ENCODE measurements at places on chromosomes 11 and 22.

DNA sequence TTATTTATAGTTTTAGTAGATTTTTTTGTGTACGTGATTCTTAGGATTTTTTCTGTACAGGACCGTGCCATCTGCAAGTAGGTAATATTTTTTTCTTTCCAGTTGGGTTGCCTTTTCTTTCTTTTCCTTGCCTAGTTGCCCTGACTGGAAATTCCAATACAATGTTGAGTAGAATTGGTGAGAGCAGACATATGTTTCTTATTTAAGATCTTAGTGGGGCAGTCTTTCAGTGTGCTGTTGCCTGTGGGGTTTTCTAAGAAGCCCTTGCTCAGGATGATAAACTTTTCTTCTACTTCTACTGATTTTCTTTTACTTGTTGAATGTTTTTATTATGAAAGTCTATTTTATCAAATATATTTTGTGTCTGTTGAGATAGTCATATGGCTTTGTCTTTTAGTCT lies 33.0 kb downstream of the ATXN10 start:
- no peak for DNase-seq
- no peak overlapping the region for H3K4me3 ChIP-seq
- H3K27ac ChIP-seq, result no peak overlapping the region
- H3K27me3 ChIP-seq, result no peaks in the 10 kb centered on the region
- peaks cover 33% of the 10 kb centered on the region for H3K36me3 ChIP-seq
- H3K4me1 ChIP-seq, result no peaks in the 10 kb centered on the region

DNA sequence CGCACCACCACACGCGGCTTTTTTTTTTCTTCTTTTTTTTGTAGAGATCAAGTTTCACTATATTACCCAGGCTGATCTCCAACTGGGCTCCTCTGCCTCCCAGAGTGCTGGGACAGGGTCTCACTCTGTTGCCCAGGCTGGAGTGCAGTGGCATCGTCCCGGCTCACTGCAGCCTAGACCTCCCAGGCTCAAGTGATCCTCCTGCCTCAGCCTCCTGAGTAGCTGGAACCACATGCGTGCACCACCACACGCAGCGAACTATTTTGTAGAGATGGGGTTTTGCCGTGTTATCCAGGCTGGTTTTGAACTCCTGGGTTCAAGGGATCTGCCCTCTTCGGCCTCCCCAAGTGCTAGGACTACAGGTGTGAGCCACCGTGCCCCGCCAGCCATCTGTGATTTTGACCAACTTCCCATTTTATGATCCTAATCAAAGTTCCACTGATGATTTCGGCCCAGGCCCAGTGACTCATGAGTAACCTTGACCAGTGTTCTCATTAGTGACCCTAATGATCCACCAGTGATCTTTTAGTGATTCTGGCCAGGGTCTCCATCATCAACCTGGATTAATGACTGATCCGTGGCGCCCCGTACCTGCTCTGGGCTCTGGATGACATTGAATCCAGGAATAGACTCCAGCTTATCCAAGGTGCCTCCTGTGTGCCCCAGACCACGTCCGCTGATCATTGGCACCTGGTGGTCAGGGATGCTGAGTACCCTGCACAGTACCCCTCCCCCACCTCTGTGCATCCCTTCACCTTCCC lies 1.7 kb downstream of the TYMP start:
- H3K27ac ChIP-seq, result no peak overlapping the region
- peaks cover 7% of the 10 kb centered on the region for H3K27me3 ChIP-seq
- no peak for DNase-seq
- no peaks in the 10 kb centered on the region for H3K4me1 ChIP-seq

- H3K27ac ChIP-seq, result no peak overlapping the region
- no peaks in the 10 kb centered on the region for H3K4me1 ChIP-seq
- no peaks in the 10 kb centered on the region for H3K36me3 ChIP-seq
- H3K4me3 ChIP-seq, result no peak overlapping the region
Measured at GRCh38 chr11:45815747-45816146, 10.8 kb downstream of the SLC35C1 start.

DNA sequence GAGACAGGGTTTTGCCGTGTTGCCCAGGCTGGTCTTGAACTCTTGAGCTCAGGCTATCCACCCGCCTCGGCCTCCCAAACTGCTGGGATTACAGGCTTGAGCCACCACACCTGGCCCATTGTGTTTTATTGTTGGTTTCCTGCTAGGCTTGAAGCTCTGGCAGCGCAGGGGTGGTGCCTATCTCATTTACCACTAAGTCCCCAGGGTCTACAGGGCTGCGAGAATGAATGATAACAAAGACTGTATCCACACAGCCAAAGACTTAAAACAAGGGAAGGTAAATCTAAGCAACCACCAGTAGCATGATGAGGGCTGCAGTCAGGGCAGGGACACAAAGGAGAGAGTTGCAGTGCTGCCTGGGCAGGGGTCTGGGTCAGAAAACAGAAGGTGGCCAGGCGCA lies 37.3 kb upstream of the XBP1 start:
- H3K36me3 ChIP-seq, result no peaks in the 10 kb centered on the region
- no peak overlapping the region for H3K27ac ChIP-seq
- no peaks in the 10 kb centered on the region for H3K4me1 ChIP-seq
- no peak for DNase-seq
- no peaks in the 10 kb centered on the region for H3K27me3 ChIP-seq

DNA sequence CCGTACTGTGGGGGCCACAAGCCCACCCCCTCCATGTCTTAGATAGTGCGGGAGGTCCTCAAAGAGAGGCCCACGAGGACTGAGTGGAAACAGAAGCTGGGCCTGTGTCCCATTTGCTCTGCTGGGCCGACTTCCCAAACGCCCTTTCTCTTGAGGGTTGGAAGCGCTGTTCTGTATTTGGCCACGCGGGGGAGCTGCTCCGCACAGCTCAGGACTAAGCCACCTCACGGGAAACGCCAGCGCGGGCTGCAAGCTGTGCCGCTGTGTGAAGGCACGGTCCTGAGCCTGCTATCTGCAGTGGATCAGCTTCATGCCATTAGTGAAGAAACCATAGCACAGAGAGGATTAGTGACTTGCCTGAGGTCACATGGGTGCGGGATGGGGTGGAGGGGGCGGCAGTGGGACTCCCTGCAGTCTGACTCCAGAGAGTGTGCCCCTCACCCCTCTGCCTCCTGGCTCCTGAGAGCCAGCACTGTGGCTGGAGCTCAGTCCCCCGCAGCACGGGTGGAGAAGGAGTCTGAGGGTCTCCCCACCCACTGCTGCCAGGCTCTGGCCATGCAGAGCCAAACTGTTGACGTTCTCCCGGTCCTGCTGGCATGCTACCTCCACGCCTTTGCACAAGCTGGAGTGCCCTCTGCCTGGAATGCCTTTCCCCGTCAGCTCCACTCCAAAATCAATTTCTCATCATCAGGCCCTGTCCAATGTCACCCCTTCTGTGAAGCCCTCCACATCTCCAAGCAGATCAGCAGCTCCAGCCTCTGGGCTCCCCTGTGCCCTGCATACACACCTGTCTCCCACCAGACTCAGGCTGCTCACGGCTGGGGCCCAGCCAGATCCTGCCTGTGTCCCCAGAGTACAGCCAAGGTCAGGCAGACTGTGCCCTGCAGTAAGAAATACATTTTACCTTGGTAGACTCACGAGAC lies 51.5 kb upstream of the LRRC32 start:
- no peaks in the 10 kb centered on the region for H3K36me3 ChIP-seq
- no peaks in the 10 kb centered on the region for H3K27me3 ChIP-seq
- H3K4me1 ChIP-seq, result no peaks in the 10 kb centered on the region
- peak; percentile 88 for DNase-seq
- no peak overlapping the region for H3K4me3 ChIP-seq
